ENCODE measurements at places on chromosomes 12 and 14.

GRCh38 chr12:122420471-122421162 lies 1.9 kb downstream of the CLIP1 start:
- no peak for DNase-seq

- no peak for DNase-seq
Measured at GRCh38 chr12:29883941-29884554, 100.3 kb upstream of the TMTC1 start.

- DNase-seq, result no peak
Measured at GRCh38 chr12:69630191-69630590, 19.5 kb upstream of the LRRC10 start.

GRCh38 chr14:73955674-73956073 lies 5.6 kb downstream of the COQ6 start:
- no peak for DNase-seq

GRCh38 chr14:94393474-94393873 lies 5.1 kb upstream of the SERPINA1 start:
- DNase-seq, result no peak

- DNase-seq, result no peak
Measured at GRCh38 chr14:22318951-22319350, 270.1 kb downstream of the DAD1 start.

DNA sequence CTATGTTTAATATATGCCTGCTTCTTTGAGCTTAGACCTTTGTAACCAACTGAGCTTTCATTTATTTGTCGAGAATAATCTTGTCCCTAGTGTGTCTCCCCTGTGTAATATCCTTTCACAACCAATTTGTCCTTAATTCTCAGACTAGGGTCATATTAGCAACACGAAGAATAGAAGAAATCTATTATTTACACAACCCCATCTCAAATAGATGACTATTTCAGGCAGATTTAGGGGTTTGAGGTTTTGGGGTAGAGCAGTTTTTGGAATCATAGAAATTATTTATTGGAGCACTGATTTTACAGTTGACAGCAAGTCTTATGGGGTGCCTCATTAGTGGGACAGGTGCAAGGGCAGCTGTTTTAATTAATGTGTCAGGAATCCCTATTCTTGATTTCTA lies 91.2 kb upstream of the ANO4 start:
- no peak for DNase-seq

DNA sequence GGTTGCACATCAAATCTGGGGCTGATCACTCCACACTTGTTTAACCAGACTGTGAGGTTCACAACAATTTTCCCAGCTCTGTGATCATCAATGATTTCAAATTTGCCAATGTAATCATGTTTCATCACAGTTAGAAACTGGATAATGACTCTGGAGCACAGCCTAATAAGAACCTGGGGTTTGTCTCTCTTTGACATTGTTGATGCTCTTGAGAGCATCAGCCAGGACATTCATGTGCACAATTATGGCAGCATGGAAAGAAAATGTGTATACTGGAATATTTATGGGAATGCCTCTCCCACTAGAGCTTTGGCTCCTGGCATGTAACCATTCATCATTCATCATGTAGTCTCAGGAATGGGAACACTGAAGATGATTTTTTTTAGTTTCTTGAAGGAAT lies 47.0 kb downstream of the SIX1 start:
- no peak for DNase-seq

DNA sequence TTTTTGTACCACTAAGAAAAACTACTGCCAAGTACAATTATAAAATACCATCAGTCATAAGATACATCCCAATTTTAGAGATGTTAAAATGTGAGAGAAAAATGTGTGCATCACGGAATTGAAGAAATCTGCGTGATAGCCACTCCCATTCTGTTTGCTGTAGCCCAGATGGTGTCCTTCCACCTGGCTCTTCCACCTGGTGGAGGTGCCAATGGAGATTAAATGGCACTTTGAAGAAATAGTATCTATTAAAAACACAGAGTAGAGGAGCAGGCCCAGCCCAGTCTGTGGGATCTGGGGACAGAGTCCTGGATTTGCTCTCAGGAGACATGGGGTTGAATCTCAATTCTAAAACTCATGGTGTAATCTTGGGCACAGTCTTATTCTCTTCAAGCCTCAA lies 35.5 kb downstream of the TSPAN11 start:
- DNase-seq, result no peak

DNA sequence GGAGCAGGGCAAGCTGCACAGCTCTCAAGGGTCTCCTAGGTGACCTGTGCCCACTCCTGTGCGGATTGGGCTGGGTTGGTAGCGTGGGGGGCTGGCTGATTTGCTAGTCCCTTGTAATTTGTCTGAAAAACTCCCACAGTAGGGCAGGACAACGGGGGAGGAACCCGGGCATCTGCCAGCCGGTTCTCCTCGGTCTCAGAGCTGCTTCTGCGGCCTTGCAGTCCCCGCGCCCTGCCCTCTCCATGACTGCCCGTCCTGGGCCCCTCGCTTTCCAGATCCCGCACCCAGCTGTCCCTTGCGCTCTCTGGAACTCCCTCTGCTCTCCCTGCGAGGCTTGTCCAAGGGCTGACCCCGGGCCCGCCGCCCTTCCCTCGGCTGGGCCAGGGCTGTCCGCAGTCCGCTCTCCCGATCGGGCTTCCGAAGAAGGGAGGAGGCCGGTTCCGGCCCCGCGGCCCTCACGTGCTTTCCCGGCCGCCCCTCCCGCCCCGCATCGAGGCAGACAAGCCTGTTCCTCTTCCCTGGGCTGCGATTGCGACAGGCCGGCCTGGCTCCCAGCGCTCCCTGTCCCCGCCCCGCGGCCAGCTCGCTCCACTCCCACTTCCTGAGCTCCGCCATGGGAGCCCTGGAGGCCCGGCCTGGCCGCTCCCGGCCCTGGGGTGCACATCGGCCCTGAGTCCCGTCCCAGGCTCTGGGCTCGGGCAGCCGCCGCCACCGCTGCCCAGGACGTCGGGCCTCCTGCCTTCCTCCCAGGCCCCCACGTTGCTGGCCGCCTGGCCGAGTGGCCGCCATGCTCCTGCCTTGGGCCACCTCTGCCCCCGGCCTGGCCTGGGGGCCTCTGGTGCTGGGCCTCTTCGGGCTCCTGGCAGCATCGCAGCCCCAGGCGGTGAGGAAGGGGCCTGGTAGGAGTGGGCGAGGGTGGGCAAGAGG lies at the start of gene LTBR:
Gene LTBR (plus strand): TSS at position 591 of the 927 bp plus-strand sequence. CDS start 197 bp downstream, at position 788.
- DNase-seq, result peak; percentile 99

DNA sequence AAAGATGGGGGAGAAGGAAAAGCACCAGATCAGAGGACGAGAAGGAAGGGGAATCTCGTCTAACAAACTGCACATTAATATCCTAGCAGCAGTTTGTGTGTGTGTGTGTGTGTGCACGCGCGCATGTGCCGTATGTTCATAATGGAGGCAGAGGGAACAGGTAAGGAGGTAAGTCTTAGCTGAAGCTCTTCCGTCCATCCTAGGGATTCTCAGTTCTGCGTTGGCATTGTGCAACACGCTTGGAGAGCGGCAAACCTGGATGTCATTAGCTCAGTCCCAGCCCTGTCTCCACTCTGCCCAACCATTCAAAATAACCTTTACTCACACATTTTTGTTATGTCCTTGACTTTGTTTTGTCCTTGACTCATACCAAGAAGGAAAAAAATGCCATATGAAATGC lies 1.6 kb upstream of the C1R start:
- no peak for DNase-seq

DNA sequence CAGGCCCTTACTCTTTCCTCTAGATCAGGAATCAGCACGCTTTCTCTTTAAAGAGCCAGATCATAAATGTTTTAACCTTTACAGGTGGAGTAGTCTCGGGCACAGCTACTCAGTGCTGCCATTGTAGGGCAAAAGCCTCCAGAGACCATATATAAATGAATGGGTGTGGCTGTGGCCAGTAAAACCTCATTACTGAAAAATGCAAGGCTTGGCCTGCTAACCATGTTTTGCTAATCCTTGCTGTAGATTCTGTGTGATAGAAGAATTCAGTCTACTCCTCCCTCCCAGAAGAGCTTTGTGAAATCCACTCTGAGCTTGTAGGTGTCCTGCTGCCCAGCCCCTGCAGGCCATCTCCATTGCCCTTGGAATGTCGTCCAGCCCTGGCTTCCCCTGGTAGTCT lies 58.1 kb downstream of the HSP90AA1 start:
- DNase-seq, result no peak

DNA sequence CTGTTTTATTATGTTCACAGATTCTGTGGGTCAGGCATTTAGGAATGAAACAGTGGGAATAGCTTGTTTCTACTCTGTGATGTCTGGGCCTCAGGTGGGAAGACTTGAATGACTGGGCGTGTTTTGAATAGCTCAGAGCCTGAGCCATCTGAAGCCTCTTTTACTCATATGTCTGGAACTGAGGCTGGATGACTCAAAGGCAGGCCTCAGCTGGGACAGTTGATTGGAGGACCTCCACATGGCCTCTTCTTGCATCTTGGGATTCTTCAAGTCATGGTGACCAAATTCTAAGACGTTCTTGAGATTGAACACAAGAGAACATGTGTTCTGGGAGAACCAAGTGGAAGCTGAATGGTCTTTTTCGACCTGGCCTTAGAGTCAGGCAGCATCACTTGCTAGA lies 45.8 kb upstream of the TBX3 start:
- DNase-seq, result no peak

GRCh38 chr12:128140551-128140950 lies 126.4 kb upstream of the TMEM132C start:
- DNase-seq, result no peak

DNA sequence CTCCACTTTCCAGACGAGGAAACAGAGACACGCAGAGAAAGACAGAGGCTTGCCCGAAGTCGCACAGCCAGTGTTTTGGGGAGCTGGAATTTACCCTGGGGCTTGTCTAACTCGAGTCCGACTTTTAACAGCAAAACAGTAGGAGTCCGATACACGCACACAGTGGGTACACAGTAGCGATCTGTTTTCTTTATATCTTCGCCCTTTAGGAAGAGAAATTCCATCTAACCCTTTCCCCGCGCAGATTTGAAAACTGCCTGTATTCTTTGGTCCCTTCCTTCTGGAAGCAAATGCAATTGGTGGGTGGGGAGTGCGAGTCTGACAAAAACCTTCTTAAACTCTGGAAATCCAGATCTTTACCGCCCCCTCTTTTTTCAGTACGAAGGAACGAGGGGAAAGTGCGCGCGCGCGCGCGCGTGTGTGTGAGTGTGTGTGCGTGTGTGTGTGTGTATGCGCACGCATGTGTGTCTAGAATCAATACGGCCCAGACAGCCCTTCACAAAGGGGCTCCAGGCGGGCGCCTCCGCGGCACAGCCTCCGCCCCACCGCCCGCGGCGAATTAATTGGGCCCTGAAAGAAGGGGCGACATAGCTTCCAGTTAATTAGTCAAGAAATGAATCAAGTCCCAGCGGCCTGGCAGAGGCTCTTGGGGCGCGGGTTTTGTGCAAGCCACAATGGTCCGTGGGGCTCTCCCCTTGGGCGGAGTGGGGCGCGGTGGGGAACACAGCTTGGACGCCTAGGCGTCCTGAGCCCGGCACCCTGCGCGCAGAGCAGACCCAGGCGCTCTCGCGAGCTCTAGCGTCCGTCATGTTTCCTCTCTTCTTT lies 14.0 kb upstream of the TBX3 start:
- DNase-seq, result no peak

- no peak for DNase-seq
Measured at GRCh38 chr12:95286713-95287112, 69.1 kb downstream of the VEZT start.

- DNase-seq, result no peak
Measured at GRCh38 chr14:101784631-101785030, 23.1 kb downstream of the PPP2R5C start.

DNA sequence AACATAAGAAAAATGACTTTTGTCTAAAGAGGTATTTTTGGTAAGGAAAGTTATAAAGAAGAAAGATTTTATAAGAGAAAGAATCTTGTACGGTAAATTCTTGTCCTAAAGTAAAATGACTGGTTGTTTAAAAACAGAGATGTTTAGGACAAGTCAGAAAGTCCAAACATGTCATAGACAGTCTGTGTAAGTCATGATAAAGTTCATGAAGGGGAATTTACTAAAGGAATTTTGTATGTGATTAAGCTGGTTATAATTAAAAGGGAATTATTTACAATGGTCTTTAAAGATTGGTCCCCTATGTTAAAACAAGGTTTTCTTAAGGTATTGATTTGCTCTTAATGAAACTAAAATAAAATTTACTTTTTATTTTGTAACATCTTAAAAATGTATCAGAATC lies 269.4 kb upstream of the CCDC196 start:
- no peak for DNase-seq

GRCh38 chr12:31813305-31813704 lies 84.5 kb upstream of the AMN1 start:
- DNase-seq, result no peak

- no peak for DNase-seq
Measured at GRCh38 chr12:107319533-107320032, 226.2 kb upstream of the CRY1 start.

All from lower leg skin (tissue), 4 donors.